ENCODE measurements at places on chromosomes 3 and 15. TPM values are rescaled to one million over a fixed set of nuclear protein-coding genes. Genes with fewer than 3 reads are reported as not detected.

- no peak for DNase-seq
These were observed 772.9 kb downstream of the DIPK2A start for GRCh38 chr3:144744473-144744872.

- DNase-seq, result no peak
These were observed 140.9 kb downstream of the NTRK3 start for GRCh38 chr15:88115486-88116152.

DNA sequence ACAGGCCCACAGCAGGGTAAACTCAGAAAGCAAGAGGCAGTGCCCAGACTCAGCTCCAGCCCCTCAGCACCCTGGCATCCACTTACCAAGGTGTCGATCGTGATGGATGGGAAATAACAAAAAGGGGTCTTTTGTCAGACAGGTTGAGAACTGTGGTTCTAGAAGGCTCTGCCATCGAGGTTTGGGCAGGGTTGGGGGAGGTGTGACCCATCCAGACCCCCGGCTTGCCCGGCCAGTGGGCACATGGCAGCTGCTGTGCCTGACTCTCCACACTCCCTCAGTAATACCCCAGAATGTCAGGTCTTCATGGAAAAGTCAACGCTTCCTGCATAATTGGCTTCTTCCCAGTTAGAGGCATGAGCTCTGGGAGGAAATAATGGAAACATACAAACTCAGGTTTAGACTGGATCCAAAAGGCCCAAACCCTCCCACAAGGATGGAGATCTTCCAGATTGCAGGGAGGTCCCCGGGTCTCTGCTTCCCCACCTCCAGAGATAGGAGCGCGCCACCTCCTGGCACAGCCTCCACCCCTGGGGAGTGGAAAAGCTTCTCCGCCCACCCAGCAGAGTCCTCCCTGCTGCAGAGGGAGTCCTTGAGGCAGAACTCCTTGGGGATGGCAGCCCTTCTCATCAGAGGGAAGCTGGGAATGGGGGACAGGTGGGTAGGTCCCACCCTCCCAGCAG is 149.8 kb upstream of the IQSEC1 start:
- DNase-seq, result no peak

The SNURF gene
- total RNA-seq, result 10.3 TPM

GRCh38 chr3:87837076-87837475 is 221.7 kb downstream of the CGGBP1 start:
- DNase-seq, result no peak

The SSUH2 gene
- total RNA-seq, result not detected

GRCh38 chr3:54882129-54882833 is 45.6 kb downstream of the LRTM1 start:
- no peak for DNase-seq

The AHSG gene
- total RNA-seq, result not detected

- peak; percentile 90 for DNase-seq
These were observed 114.3 kb upstream of the ARHGEF3 start for GRCh38 chr3:56915966-56916586.

- DNase-seq, result no peak
These were observed 258.7 kb upstream of the TPRG1 start for GRCh38 chr3:188913084-188913483.

The EFHB gene
- total RNA-seq, result 0.44 TPM

GRCh38 chr3:82311901-82312300 is 550.5 kb upstream of the GBE1 start:
- no peak for DNase-seq

DNA sequence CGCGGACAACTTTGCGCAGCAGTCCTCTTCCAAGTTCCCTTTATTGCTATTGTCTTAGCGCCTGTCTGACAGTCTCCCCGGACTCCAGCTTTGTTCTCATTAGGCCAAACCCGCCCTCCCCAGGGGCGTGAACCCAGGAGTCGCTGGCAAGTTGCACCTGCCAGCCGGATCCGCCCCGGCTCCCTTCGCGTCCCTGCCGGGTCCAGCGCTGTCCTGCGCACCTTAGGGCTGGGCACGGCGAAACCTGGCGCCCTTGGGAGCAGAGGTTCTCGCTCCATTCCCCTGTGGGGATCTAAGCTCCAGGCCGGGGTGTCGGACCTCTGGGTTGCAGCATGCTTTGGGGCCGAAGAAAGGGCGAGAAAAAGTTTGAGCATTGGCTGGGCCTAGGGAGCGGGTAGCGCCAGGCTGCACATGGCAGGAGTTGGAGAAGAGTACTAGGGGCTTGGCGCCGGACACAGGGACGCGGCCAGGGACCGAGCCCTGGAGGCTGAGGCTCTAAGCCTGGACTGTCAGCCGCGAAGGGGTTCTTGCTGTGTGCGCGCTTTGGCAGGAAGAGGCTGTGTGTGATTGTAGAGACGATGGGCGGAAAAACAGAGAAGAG is 335.1 kb upstream of the THRB start:
- no peak for DNase-seq

- no peak for DNase-seq
These were observed 42.7 kb downstream of the C2CD4A start for GRCh38 chr15:62109437-62109836.

- DNase-seq, result no peak
These were observed 150.1 kb downstream of the PDZRN3 start for GRCh38 chr3:73474619-73475018.

DNA sequence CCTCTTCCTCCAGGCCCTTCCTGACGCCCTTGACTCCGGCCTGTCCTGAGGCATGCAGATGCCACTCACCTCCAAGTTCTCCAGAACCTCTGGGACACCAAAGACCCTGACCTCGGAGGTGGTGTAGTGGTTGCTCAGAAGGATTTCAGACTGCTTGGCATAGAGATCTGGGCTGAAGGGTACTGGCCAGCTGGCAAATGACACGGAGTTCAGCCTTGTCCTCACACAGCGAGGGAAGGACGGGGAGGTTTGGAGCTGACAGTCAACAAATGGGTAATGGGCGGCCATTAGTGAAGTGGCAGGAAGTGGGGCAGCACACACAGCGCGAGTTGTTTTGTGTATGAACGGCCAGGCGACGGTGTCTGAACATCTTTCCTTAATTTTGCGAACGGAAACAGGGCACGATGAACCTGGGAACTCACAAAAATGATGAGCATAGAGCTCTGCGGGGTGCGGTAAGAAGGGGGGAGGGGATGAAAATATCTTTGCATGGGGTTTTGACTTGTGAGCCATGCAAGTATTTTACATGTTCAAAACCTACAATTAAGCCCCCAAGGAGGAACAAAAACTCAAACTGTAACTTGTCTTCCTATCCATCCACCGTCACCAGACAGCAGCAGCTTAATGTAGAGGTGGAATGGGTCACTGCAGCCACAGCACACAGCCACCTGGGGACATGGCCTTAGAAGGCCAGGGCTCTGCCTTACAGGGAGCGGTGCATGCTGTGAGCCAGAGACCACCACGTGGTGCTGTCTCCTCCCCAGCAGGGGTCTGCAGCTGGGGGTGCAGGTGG is 43.6 kb upstream of the RPL32 start:
- no peak for DNase-seq

DNA sequence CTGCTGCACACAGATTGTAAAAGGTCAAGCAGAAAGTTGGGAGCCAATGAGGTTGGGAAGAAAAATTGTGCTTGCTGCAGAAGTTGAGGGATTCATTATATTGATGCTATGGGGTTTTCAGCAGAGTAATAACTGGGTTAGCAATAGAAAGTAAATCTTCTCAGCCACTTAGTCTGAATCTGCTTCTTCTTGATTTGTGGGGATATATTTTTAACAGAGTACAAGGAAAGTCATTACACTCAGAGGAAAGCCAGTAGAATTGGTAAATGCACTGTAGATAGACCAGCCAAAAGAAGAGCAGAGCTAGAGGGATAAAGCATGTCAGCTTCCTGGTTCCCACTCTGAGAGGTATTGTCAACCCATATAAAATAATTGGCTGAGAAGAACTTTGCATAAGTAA is 663.6 kb downstream of the NLGN1 start:
- DNase-seq, result no peak

- DNase-seq, result peak; percentile 31
These were observed 9.1 kb upstream of the HPS3 start for GRCh38 chr3:149120051-149120972.

DNA sequence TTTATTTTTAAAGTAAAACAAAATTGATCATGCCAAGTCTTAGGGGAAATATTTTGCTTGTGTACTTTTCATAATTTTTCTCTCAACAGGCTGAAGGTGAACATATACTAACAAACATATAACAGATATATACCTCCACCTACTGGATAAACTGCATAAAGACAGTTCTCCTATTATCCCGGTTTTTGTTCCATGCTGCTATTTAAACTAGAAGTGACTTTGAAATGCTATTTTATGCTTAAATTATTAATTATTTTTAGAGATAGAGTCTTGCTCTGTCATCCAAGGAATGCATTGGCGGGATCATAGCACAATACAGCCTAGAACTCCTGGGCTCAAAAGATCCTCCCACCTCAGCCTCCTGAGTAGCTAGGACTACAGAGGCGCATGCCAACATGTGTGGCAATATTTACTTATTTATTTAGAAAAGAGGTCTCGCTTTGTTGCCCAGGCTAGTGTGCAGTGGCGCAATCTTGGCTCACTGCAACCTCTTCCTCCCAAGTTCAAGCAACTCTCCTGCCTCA is 49.8 kb downstream of the ST3GAL6 start:
- no peak for DNase-seq

DNA sequence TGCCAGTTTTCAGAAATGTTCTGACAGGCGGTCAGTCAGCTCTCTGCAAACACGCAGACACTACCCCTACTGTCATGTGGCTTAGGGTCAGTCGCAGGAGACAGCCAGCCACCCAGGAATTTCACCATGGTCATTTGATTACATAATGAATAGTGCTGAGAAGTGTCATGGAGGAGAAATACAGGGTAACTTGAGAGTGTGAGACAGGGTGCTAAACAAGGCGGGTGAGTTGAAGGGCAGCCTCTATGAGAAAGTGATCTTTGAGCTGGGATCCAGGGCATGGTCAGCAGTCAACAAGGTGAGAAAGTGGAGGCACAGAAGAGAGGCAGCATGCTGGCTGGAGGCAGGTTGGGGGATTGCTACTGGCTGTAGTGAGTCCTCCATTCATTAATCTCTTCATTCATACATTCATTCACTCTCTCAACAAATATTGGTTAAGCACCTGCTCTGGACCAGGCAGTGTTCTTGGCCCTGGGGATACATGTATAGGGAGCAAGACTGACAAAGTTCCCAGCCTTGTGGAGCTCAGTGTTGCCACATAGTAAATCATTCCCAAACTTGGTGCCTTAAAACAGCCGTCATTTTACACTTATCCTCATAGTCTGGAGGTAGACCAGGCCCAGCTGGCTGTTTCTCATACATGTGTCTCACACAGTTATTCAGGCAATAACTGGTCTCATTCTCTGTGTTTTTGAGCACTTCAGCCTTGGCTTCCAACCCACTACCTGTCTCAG is 14.8 kb downstream of the PXYLP1 start:
- DNase-seq, result peak; percentile 10

DNA sequence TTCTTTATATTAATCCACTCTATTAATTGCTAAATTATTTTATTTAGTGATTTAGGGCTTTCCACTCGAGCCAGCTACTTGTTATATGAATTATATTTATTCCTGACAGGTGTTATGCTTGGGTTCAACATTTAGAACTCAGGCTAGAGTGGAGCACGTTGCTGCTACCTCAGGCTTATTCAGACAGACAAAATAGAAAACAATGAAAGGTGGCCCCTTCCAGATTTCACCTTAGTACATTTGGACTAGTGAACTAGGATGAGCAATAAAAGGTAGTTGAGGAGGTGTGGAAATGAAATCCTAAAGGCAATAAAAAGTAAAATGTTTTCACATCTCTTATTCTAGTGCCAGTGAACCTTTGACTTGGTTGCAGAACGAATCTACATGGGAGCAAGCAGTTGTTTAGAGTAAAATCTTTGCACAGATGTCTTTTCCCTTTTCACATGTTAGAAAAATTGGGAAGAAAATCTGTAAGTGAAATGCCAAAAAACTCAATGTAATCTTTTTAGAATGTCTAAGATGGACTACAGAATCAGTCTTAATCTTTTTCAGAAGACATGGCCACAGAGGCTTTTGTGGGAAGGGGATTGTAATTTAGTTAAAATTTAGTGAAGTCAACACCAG is 63.8 kb downstream of the AKAP13 start:
- DNase-seq, result no peak

The FOXB1 gene
- 0.52 TPM for total RNA-seq

All from activated CD8-positive, alpha-beta T cell treated with anti-CD3 and anti-CD28 coated beads, Interleukin-2, amount 10 ng/mL, durations not matched to agents 7 days and 5 days (primary cell).